Heart right ventricle (tissue), 16 donors: ENCODE measurements at places on chromosomes 11 and 22. TPM values are rescaled to one million over a fixed set of nuclear protein-coding genes. Genes with fewer than 3 reads are reported as not detected.
A peak's percentile ranks its signal among the peaks of the same experiment; 100 is the strongest.

DNA sequence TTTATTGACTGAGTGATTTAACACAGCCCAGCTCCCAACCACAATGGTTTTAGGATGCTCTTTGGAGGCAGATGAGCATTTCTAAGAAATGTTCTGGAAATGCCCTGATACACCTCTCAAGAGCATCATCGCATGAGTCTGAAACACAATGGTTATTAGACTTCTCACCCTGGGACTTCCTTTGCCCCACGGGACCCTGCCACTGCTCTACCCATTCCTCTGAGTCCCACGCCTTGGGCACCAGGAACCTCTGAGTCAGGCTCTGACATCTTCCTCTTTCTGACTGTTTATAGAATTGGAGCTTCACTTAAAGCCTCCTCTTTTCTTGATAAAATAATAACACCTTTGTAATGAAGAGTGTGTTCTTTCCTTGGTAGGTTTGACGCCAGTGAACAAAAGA lies 85.6 kb upstream of the PARVA start:
- no peak for DNase-seq

DNA sequence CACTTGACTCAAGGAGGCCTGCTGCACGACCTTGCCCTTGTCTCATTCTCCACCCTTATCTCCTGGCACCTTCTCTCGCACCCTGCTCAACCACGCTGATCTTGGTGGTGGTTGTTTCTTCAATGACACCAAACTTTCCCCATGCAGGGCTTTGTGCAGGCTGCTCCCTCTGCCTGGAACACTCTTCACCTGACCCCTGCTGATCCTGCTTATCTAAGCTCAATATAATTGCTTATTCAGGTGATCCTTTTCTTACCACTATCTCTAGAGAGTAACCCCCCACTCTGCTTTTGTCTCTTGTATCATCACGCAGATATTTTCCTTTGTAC lies 604.4 kb downstream of the BUD13 start:
- no peak for DNase-seq

The UBASH3B gene
- total RNA-seq: 1.2 TPM

GRCh38 chr11:28339488-28339887 lies 231.3 kb downstream of the METTL15 start:
- DNase-seq: no peak

DNA sequence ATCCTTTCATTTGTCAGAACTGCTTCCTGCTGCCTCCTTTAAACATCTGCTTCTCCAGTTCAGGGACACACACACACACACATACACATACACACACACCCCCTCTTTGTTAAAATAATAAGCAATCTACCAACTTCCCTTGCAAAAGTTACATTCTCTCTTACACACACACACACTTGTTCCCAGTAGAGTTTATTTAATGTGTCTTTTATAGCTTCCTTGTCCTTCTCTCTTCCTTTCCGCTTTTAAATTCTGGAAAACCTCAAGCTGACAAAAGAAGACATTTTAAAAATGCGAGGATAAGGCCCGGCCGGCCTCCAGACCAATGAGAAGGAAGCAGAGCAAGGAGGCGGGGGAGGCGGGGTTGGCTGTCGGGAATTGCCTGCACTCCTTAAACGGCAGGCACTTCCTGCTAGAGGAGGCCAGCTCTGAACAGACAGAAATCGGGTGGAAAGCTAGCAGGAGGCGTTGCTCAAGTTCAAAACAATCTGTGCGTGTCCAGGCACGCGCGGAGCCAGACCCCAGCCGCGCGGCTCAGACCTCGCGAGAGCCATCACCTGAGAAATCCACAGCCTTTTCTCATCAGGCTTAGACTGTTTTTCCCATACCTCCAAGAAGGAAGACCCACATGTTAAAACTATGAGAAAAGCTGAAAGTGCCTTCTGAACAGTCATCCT lies 99.9 kb downstream of the MAML2 start:
- peak; percentile 96 for DNase-seq

The TIRAP gene
- total RNA-seq: 8.9 TPM

DNA sequence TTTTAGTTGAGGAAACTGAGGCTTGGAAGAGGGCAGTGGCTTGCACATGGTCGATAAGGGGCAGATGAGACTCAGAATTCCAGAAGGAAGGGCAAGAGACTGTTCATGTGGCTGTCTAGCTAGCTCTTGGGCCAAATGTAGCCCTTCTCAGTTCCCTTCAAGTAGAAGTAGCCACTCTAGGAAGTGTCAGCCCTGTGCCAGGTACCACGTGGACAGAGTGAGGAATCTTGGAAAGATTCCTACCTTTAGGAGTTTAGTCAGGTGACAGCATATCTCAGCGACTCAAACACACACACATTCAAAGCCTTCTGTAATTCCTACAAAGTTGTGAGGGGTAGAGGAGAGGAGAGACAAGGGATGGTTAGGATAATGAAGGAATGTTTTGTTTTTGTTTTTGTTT lies 18.3 kb downstream of the PIK3IP1 start:
- no peak for DNase-seq

- DNase-seq: no peak
Observed at GRCh38 chr11:35257281-35257680, 118.3 kb downstream of the CD44 start.
